ENCODE measurements at places on chromosomes 1 and 21.
A peak's percentile ranks its signal among the peaks of the same experiment; 100 is the strongest.

GRCh38 chr1:228377664-228378089, 29.0 kb downstream of the TRIM11 start:
- no peak for DNase-seq

DNA sequence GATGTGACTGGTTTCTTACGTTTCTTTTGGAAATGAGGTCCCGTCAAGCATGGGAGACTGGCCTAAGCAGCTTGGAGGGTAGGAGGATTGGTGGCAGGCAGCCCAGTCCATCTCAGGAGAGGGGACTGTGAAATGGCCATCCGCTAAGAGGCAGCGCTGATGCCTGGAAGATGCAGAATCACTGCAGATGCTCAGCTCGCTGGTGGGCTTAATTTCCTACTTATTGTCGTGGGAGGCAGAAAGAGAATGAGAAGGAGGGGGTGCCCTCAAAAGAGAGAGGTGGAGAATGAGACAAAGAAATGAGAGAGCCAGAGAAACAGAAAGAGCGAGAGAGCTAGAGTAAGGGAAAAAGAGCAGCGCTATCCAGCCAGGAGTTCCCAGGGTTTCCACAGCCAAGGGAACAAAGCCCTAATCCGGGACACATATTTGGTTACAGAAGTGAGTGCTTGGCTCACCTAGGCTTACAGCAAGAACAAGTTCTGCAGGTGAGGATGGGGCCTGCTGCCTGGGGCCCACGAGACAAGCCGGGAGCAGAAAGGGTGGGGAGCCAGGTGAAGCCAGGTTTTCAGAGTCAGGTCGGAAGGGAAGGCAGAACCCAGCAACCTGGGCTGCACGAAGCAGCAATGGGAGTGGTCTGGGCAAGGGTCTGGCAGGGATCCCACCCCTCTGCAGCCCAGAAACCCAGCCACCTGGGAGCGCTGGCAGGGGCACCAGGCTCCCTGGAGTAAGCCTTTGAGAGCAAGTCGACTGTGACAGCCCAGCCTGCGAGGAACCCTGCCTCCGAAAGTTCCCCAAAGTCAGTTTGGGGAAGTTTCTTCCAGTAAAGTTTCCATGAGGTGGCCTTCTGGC, 5.8 kb downstream of the ECE1 start:
- no peak for DNase-seq

GRCh38 chr1:159827102-159827490, 423 bp downstream of the SLAMF8 start:
- no peak for DNase-seq

DNA sequence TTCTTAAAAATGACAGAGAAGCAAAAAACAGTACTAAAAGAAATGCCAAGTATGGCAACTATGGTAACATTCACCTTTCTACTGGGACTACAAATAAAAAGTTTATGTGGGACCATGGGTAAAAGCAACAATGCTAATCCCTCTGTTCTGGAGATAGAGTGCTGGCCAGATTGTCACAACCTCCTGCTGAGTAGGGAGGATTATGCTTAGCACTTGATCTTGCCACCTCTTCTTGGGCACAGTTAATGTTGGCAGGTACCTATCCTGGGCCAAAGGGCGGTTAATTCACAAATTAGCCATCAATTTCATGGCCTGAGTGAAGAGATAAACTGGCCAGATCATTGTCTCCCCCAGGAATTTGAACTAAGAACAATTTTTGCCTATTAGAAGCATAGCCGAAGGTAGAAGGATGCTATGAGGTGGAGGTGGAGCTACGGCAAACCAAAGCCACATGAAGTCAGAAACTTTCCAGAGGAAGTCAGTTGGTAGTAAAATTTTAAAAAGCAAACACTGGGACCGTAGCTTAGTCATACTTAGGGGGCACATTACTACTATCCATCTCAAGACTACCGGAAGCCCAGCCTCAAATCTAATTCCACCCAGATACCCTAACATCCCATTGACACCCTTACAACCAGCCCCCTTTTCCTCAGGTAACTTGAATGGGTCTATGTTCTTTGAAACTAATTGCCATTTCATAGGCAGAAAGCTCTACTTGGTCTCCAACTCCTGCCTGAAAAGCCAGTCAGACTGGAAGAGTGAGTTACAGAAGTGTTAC, 2.7 kb downstream of the SCYL3 start:
- peak; percentile 29 for DNase-seq

- no peak for DNase-seq
Measured at GRCh38 chr1:177211231-177211630, 40.5 kb downstream of the BRINP2 start.

DNA sequence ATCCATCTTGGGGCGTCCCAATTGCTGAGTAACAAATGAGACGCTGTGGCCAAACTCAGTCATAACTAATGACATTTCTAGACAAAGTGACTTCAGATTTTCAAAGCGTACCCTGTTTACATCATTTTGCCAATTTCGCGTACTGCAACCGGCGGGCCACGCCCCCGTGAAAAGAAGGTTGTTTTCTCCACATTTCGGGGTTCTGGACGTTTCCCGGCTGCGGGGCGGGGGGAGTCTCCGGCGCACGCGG, 282 bp upstream of the SOD1 start:
- DNase-seq = no peak

GRCh38 chr1:225474439-225474985, 46.7 kb upstream of the LBR start:
- DNase-seq = no peak

- DNase-seq = no peak
Measured at GRCh38 chr1:201050515-201051277, 27.2 kb upstream of the KIF21B start.

GRCh38 chr1:108503062-108503733, 53.1 kb downstream of the NBPF6 start:
- DNase-seq = peak; percentile 80

DNA sequence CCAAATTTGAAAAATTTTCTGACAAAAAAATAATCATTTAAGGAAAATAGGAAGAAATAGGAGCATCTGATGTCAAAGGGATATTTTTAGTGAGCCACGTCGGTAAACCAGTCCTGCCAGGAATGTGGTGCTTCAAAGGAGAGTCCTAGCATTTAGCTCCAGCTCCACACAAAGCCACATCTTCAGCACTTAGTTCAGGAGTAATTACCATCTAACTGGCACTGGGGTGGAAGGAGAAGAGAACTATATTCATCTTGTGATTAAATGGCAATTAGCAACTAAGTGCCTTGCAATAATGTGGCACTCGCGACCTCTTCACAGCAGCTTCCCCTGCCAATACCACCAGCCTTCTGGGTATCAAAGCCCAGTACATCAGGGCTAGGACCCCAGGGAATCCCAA, 409.1 kb downstream of the SETD4 start:
- DNase-seq = no peak

DNA sequence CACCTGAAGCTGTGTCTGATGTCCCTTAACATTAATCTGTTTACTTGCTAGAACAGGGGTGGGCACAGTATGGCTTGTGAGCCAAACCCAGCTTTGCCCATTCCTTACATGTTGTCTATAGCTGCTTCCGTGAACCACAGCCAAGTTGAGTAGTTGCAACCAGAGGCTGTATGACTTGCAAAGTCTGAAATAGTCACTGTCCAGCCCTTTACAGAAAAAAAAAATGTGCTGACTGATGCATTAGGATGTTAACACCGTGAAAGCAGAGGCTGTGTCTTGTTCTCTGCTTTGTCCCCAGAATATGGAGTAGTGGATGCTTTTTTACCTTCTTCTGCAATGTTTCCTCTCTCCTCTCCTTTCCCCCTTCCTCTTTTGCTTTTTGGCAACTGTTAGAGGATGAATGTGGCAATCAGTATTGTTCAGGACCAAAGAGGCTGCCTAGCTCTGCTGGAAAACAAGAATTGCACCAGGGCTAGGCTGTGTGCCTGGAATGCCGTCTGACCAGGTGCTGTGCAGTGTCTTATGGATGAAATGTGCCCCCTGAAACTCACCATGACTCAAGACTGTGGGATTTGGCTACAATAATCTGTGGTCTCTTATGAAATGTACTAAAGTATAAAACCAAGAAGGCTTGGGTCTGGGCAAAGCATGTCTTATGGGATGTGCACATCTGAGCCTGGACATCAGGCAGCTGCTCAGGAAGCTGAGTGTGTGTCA, 79.6 kb upstream of the GCLM start:
- DNase-seq = no peak

- no peak for DNase-seq
Measured at GRCh38 chr21:46597896-46598343, 7.0 kb downstream of the S100B start.

- DNase-seq = no peak
Measured at GRCh38 chr1:72567521-72567920, 285.2 kb upstream of the NEGR1 start.

- DNase-seq = no peak
Measured at GRCh38 chr1:241503444-241503843, 16.1 kb downstream of the FH start.

GRCh38 chr1:94713472-94714141, 106.5 kb upstream of the SLC44A3 start:
- DNase-seq = peak; percentile 98

Data from kidney tubule cell (primary cell).